ENCODE measurements at places on chromosomes 6 and 20.

- DNase-seq: no peak
These were observed 156.4 kb upstream of the COL21A1 start for GRCh38 chr6:56403745-56404144.

GRCh38 chr20:43586641-43587040, 4.1 kb upstream of the IFT52 start:
- DNase-seq: no peak

- no peak for DNase-seq
These were observed 182.9 kb upstream of the CST7 start for GRCh38 chr20:24766143-24766527.

DNA sequence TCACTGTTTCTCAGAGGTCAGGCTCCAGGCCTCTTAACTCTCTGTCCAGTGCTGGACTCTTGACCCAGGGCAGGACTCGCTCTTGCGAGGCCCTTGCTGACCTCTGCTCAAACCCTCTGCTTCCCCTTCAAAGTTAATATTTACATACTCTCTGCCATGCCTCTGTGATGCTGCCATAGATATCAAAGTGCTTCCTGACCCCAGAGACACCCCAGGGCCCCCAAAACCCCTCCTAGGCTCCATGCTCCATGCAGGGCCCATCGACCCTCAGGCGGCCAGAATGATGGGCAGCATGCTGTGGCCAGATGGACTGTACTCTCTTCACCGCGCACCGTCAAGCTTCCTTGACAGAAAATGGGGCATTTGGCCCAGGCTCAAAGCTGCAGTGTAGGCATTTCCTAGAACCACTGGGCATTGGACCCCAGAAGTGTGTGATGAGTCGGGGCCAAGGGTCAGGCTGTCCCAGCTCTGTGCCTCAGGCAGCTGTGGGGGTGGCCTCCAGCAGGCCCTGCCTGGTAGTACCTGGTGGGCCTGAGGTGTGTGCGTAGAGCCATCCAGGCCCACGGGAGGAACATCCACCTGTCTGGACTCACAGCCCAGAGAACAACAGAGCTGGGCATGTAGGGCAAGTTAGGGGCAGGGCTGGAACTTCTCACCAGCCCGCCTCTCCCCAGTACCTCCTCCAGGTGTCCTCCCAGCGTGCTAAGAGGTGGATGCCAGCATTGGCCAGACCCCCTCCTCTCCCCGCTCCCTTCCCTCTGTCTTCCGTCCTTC, 142.8 kb downstream of the VEGFA start:
- no peak for DNase-seq

All from activated naive CD4-positive, alpha-beta T cell treated with anti-CD3 and anti-CD28 coated beads for 36 hours (primary cell).